RKO (cell line): ENCODE measurements at places on chromosomes 5 and 9.

- DNase-seq, result no peak
Measured at GRCh38 chr9:114281473-114282103, 41.3 kb upstream of the ORM1 start.

- no peak for DNase-seq
Measured at GRCh38 chr9:98944057-98944733, 488 bp downstream of the COL15A1 start.

GRCh38 chr9:135563039-135563476, 1.5 kb downstream of the PAEP start:
- DNase-seq, result no peak

DNA sequence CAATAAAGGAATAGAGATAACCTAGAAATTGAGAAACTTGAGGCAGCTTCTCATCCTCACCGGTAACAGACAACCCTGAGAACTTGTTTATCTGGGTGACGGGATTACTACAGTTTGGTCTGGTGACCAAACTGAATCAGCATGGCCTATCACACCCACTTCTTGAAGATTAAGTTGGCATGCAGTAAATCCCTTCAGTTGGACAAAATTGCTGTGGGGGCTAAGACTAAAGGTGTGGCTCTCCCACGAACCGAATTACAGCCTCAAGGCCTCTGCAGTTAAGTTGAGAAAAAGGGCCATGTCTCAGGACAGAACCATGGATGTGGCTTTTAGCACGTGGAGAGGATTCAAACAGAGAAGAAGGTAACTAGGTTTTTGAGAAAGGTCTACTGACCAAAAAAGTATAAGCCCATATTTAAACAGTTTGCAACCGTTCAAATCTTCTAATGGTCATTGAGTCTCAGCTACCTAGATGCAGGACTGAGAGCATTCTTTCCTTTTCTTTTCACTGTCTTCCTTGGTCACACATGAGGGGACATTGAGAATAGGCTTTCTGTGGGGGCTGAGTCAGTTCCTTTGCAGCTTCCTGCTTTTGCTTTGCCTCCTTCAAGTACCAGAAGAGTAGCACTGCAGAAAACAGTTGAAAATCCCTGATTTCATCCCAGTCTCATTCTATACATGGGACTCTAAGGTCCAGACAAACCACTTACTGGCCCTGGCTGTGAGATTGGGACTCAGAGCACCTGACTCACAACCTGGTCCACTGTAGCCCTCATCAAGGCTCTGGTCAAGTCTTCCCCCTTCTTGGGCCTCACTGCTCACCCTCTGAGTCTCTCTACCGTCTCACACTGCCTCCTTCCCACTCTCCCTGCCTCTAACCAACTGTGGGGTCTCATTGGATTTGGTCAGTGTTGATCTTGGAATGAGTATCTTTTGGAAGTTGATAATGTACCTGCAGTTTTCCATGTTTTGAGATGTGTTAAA, 30.9 kb downstream of the PDE6A start:
- DNase-seq, result no peak

GRCh38 chr5:150289551-150290390, at the start of gene CAMK2A:
TSS of gene CAMK2A (minus strand) at chr5:150289773. CDS start at chr5:150289625, 148 bp downstream.
- DNase-seq, result no peak

- DNase-seq, result no peak
Measured at GRCh38 chr9:72140586-72140985, 8.7 kb upstream of the GDA start.

DNA sequence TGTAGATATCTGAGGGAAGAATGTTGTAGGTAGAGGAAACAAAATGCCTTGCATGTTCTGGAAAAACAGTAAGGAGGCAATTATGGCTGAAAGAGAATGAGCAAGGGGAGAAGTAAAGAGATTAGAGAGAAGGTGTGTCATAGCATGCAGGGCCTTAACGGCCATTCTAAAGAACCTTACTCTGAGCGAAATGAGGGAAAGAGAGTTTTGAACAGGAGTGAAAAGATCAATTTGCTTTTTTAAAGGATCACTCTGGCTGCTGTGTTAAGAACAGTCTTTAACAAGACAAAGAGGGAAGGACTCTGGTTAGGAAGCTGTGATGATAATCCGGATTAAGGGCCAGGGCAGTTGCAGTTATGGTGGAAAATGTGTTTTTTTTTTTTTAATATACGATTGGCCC, 22.6 kb downstream of the PTBP3 start:
- no peak for DNase-seq

- no peak for DNase-seq
Measured at GRCh38 chr9:88801214-88801796, 190.0 kb upstream of the S1PR3 start.

DNA sequence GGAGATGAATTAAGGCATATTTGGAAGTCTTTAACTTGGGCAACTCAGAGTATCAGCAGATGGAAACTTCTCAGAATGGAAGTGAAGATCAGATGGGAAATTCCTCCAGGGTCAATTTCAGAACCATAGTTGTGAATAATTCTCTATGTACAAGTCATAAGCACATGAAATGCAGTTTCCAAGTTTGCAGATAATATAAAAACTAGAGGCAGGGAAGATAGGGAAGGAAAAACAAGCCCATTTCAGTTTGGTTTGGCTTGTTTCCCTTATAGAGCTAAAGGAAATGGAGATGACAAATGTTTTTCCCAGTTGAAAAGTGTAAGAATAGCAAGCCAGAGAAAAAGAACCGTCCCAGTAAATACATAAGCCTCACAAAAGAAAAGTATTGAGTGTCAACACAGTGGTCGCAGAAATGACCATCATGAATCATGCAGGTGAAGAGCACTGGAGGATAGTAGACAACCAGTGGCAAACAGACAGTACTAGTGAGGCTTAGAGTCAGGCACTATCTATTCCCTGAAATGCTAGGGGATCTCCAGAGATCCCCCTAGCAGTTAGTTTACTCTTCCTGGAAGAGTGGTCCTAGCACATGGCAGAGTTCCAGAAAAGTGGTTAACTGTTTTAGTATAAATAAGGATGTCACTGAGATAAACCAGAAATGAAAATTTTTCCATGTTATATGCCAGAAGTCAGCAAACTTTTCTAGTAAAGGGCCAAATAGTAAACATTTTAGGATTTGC, 245.9 kb downstream of the SAXO1 start:
- no peak for DNase-seq

DNA sequence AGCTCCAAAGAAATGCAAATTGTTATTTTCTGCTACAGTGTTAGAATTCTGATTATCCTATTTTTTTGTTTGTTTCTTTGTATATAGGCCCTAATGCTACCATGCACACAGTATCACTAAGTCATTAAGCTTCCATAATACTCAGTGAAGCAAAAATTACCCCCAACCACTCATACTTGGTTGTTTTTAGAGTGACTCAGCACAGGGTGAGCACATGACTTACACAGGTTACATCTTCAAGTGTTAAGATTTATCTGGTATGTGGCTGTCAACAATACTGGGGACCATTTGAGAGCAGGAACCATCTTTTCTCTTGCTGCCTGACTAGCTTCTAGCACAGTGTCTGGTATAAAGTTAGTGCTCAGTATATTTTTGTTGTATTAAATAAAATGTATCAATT, 255.8 kb upstream of the SLC24A2 start:
- no peak for DNase-seq

DNA sequence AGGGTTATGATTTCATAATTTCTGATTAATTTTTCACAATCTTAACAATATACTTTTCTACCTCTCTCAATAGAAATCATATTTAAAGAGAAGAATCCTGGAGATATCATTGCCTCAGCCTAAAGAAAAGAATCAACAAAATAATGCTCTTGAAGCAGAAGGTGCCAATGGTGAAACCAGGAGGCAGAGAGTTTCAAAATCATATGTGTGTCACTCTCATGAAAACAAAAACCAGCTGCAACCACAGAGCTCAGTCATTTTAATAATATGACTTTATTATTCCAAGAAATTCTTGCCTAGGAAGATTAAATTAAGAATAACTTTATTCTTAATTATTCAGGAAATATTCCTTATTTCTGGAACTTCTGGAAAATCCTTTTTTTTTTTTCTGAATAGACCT, 266.8 kb upstream of the ACTBL2 start:
- no peak for DNase-seq

DNA sequence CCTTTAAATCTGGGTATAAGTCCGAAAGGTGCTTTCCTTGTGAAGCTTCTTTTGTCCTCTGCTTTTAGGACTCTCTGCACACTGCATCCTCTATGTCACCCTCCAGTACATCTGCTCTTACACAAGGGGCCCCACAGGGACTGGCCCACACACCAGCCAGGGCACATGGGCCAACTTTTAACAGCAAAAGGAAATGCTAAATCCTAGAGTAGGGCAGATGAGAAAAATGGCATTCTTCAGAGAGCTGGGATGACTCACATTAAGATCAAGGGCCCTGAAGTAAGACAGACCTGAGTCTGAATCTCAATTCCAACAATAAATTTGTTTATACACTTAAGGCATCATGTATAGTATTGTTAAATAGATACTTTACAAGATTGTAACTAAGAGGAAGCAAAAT, 40.3 kb upstream of the CDKN2B start:
- DNase-seq, result no peak

GRCh38 chr5:75584641-75585040, 26.6 kb upstream of the ANKDD1B start:
- no peak for DNase-seq

DNA sequence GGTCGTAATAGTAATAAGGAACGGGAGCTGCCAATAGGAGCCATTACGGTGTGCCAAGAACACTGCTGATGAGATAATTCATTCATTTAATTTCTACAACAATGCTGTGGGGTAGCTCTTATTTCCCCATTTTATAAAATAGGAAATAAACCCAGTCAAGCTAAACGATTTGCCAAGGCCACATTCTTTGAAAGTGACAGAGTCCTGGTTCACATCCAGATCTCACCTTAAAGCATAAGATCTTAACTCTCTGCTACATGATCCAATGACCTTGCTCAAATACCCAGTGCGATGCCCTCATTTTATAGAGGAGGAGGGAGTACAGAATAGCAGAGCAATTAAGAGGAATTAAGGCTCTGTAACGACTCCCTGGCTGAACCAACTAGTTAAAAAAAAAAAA, 5.0 kb downstream of the PDE6A start:
- no peak for DNase-seq

DNA sequence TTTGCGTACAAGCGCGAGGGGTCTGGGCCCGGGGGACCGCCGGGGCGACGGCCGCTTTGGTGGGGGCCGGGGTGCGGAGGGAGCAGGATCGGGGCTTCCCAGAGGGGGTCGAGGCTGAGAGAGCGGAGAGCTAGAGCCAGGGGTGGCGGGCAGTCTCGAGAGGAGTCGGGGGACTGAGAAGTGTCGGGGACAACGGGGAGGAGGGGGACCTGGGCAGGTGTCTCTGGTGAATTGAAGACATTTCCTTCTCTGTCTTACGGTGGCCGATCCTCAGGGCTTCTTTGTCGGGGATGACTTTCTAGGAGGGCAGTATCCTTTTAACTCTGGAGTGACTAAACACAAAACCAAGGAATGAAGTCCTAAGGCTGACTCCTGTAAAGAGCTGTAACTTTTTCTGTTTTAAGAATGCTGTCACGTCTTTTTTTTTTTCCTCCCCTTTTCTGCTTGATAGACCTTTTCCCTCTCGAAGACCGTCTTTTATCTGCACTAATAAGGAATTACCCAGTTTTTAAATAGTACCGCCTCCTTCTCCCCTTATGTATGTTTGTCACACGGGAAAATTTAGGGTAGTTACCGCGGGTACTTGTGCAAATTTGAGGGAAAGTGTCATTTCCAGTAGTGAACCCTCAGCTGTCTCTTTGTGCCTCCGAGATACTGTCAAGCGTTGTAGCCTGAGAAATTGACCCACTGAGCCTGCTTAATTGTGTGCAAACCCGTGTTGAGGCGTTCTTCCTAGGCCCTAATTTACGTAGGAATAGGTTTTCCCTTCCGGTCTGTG, 822 bp downstream of the DENND4C start:
- peak; percentile 65 for DNase-seq

DNA sequence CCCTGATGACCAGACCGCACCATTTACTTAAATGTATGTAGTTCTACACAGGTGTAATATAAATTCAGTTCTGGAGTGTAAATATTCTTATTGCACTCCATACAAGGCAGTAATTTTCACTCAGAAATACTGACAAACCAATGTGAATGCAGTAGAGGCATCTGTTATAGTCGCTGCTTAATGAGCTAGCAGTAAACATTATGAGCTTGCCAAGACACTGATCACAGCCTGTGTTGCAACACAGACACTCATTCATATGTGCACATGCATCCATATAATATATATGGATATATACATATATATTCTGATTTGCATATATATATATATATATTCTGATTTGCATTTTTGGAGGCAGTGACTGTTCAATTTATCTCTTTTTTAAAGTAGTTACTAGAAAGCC, 435.1 kb upstream of the ST8SIA4 start:
- no peak for DNase-seq

GRCh38 chr5:158780656-158781237, 319.0 kb downstream of the EBF1 start:
- no peak for DNase-seq

- DNase-seq, result no peak
Measured at GRCh38 chr9:106020186-106020585, 325.8 kb downstream of the TMEM38B start.

GRCh38 chr5:93272108-93272507, 308.9 kb downstream of the NR2F1-AS1 start:
- DNase-seq, result no peak

- no peak for DNase-seq
Measured at GRCh38 chr9:109512170-109512756, 14.2 kb upstream of the PTPN3 start.

DNA sequence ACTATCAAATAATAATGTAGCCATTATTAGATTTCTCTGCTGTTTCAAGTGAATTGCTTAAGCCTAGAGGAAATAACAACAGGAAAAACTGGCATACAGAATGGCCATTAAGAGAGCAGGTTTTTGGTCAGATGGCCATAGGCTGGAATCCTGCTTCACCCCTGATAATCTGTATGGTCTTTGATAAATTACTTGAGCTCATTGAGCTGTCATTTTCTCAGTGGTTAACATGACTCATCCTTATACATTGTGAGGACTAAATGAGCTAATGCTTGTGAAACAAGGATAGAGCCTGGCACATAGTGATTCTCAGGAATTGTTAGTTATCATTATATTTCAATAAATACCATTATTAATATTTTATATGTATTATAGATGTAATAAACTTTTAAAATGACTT, 516.5 kb downstream of the KIF4B start:
- DNase-seq, result peak; percentile 21

DNA sequence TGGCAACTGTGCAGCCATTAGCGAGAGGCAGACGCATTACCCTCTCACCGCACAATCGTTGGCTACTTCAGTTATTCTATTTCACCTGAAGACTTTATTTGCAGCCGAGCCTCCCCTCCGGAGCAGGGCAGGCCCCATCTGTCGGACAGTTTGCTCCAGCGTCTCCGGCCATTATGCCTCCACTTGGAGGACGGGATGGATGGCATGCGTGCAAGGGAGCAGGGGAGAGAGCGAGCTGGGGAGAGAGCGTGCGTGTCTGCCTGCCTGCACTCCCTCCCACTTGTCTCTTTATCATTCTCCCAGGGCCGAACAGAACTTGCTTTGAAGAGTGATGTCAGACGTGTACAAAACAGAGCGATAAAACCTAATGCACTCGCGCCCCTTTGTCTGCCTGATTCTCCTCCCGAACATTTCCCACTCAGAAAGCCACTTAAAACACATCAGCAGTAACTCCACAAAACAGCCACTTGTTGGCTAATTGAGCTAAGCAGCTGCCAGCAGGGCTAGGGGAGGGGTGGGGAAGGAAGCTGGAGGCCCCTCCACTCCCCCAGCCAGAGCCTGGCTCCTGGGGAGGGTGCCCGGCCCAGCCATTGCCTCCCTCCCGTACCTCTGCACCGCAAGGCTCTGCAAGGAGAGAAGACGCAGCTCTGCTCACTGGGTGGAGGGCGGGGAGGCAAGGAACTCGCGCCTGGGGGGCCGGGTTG, 43.4 kb upstream of the FUBP3 start:
- no peak for DNase-seq

GRCh38 chr5:158658446-158659230, 441.1 kb downstream of the EBF1 start:
- no peak for DNase-seq
